Vagina (tissue), 2 donors: ENCODE measurements at places on chromosomes 11 and 22. TPM values are rescaled to one million over a fixed set of nuclear protein-coding genes. Genes with fewer than 3 reads are reported as not detected.

DNA sequence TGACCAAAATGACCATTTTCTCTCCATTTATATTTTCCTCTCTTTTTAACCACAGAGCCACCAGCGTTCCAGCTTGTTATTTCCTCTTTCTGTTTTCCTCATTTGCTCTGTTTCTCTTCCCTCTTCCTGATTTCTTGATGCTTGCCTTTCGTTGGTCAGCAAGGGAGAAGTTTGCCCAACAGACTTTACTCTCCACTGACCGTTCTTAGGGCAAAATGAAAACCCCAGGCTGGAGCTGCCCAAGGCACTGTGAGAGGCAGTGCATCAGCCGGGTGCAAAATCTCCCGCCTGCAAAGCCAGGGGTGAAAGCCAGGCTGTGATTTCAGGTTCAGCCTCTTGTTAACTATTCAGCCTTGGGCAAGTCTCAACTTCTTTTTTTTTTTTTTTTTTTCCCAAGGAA is 26.1 kb upstream of the APLP2 start:
- H3K4me1 ChIP-seq = no peaks in the 10 kb centered on the region
- H3K27me3 ChIP-seq = no peaks in the 10 kb centered on the region
- no peak for DNase-seq
- no peak overlapping the region for H3K4me3 ChIP-seq
- H3K36me3 ChIP-seq = no peaks in the 10 kb centered on the region

DNA sequence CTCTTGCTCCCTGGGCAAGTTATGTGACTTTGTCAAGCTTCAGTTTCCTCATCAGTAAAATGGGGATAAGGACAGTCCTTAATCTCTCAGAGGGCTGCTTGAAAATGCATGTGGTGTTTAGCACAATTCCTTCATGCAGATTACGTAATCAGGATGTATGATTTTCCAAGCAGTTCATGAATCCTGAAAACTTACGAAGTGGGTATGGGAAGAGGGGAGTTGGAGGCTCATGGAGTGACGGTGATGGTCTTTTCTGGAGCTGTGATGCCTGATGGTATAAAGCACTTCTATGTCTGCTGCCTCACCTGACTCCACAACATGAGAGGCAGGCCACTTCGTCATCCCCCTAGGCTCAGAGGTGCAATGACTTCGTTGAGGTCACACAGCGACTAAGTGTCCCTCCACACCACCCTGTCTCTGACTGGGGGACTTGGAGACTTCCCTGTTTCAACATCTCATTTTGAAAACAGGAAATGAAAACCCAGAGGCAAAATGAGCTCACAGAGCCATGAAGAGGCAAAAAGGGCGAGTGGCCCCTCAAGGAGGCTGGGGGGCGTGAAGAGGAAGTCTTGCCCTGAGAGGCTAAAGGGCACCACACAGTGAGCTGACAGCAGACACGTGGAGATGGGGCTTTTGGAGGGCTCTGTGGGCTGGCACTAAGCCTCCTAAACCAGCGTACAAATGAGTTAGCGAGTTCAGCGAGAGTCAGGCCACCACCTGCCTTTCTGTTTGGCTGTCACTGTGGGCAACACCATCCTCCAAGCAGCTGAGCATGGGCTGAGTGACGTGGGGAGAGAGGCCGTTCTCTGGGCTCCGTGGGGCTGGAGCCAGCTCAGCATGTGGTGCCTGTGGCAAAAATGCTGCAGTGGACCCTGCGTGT is 10.1 kb downstream of the MCM5 start:
- H3K4me3 ChIP-seq = no peak overlapping the region
- no peaks in the 10 kb centered on the region for H3K27me3 ChIP-seq
- DNase-seq = no peak
- no peaks in the 10 kb centered on the region for H3K4me1 ChIP-seq

- H3K36me3 ChIP-seq = no peaks in the 10 kb centered on the region
- no peaks in the 10 kb centered on the region for H3K27me3 ChIP-seq
- no peaks in the 10 kb centered on the region for H3K4me1 ChIP-seq
These were observed 44.4 kb downstream of the MOB2 start for GRCh38 chr11:1442163-1442562.

Gene OR5AR1
- not detected for total RNA-seq

Gene STARD10
- total RNA-seq = 75.9 TPM

Gene LDHAL6A
- total RNA-seq = not detected
